ENCODE measurements at places on chromosomes 12 and 14. TPM values are rescaled to one million over a fixed set of nuclear protein-coding genes. Genes with fewer than 3 reads are reported as not detected.
A peak's percentile ranks its signal among the peaks of the same experiment; 100 is the strongest.

COX8C gene
- total RNA-seq, result not detected

- peaks cover 19% of the 10 kb centered on the region for H3K27me3 ChIP-seq
- no peak overlapping the region for H3K27ac ChIP-seq
- H3K4me3 ChIP-seq, result no peak overlapping the region
- peak; percentile 27 for DNase-seq
- H3K4me1 ChIP-seq, result no peaks in the 10 kb centered on the region
- no peaks in the 10 kb centered on the region for H3K36me3 ChIP-seq
Measured at GRCh38 chr14:28751467-28752058, 15.0 kb upstream of the FOXG1 start.

- H3K27ac ChIP-seq, result no peak overlapping the region
- H3K4me1 ChIP-seq, result no peaks in the 10 kb centered on the region
- no peak overlapping the region for H3K4me3 ChIP-seq
- DNase-seq, result no peak
Measured at GRCh38 chr12:8655421-8655820, 7.2 kb downstream of the MFAP5 start.

GRCh38 chr12:89417246-89417977 lies 65.1 kb upstream of the DUSP6 start:
- peaks cover 27% of the 10 kb centered on the region for H3K36me3 ChIP-seq
- H3K4me3 ChIP-seq, result no peak overlapping the region
- H3K27ac ChIP-seq, result no peak overlapping the region
- no peak for DNase-seq
- H3K4me1 ChIP-seq, result peaks cover 9% of the 10 kb centered on the region
- H3K27me3 ChIP-seq, result no peaks in the 10 kb centered on the region

All from activated CD8-positive, alpha-beta T cell treated with anti-CD3 and anti-CD28 coated beads, Interleukin-2, amount 10 ng/mL, durations not matched to agents 7 days and 5 days (primary cell).